Stimulated activated CD4-positive, alpha-beta T cell treated with anti-CD3 and anti-CD28 coated beads, Interleukin-15, amount 100 ng/mL, for 1 hour (primary cell): ENCODE measurements at places on chromosomes 5 and 9.

GRCh38 chr5:54063817-54064216, 246.6 kb downstream of the ARL15 start:
- no peak for DNase-seq

DNA sequence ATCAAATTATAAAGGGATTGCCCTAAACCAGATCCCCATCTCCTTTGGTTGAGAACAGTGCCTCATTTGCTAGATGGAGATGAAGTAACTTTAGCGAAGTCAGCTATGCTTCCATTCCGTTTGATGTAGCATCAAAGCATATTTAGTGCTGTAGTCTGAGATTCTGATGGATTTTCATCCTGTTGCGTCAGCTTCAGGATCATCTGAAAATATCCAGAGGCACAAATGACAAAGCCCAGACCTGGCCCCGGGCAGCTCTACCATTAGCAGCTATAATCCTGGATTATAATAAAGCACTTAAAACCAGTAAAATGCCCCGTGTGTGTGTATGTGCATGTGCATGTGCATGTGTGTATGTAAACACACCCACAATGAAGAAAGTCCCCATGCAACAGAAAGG, 44.7 kb downstream of the ERAP1 start:
- no peak for DNase-seq

GRCh38 chr5:173200356-173200755, 34.6 kb downstream of the NKX2-5 start:
- no peak for DNase-seq

DNA sequence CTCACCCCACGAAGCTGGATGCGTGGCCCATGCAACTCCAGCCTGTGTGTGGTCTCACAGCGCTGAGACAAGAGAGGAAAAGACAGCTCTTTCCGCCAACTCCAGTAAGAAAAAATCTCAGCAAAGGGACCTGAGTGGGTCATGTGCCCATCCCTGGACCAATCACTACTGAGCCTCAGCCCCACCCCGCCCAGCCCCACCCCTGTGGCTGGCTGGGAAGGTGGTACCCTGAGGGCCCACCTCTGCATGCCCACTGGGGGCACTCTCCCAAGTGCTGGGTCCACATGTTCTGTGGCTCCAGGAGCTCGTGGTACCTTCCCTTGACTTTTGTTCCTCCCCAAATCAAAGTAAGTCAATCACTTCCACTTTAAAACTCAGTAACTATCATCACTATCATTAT, 105.1 kb upstream of the SMIM23 start:
- DNase-seq = no peak

DNA sequence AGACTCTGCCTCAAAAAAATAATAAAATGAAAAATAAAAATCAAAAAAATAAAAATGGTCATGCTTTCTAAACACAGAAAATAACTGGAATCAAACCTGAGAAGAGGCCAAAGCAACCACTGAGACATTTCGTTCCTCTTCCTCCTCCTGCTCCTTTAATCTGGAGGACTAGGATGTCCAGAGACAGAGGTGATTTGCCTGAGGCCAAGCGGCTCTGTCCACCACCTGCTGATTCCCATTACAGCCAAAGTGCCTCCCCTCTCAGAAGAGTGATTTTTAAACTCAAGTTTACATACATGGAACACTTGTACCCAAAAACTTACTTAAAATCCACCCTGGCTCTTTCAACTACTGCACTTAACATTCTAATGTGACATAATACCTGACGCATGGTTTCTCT, 65.6 kb downstream of the TLE1 start:
- DNase-seq = no peak

DNA sequence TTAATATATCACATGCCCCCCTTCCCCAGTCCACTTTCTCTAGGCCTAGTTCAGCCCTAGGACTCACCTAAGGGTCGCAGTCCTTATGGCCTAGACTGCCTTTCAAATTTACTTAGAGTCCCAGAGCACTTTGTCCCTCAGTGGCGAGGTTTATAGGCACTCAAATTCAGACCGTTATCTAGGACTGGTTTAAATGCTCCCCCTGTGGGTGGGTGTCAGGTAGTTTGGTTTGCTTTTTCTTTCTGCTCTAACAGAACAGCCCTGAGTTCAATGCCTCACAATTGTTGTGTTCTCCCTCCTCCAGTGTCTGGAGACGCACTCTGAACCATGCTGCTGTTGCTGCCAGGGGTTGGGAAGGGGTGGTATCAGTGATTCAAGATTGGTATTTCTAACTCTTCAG, 317.1 kb downstream of the MAT2B start:
- DNase-seq = no peak

- no peak for DNase-seq
Observed at GRCh38 chr9:10366171-10366779, 246.5 kb downstream of the PTPRD start.

- DNase-seq = no peak
Observed at GRCh38 chr5:33309068-33309467, 131.7 kb upstream of the TARS1 start.

DNA sequence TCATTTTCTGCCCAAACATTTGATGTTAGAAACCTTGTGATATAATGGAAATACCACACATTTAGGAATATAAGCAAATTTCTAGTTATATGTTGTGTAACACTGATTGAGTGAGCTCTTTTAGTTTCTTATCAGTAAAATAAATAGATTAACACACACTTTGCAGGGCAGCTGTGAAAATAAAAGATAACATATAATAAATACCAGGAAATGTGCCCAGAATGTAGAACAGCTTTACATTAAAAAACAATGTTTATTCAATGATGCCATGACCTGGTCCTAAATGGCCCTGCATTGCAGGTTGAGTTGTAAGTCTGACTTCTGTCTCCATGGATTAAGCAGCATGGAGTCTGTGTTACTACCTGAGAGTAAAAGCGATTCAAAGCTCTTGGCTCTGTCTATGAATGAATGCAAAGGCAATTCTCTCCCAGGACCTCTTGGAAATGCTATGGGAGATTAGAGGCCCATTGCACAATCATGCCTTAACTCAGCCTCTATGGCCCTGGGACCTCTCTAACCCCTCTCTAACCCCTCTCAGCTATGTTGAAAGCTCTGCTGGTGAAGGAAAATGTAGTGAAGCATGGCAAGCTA, 296.0 kb upstream of the ACTBL2 start:
- DNase-seq = no peak

- DNase-seq = no peak
Observed at GRCh38 chr9:135306699-135307098, 172.9 kb upstream of the PPP1R26 start.

DNA sequence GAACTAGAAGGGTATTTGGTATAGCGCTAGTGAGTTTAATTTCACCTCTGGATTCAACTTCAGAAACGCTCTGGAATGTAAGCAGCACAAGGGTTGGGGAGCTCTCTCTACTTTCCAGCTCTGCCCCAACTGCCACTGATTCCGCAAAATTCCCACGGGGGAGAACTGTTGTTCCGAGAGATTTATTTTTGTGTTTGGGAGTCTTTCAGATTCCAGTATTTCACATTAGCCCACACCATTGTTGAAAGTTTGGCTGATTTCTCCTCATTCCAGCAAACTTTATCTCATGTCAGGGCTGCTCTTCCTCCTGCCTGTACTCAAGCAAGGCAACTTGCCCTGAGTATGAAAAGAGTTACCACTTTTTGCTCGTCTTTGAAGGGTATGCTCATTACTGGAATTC, 198.5 kb upstream of the EGFLAM start:
- DNase-seq = no peak

DNA sequence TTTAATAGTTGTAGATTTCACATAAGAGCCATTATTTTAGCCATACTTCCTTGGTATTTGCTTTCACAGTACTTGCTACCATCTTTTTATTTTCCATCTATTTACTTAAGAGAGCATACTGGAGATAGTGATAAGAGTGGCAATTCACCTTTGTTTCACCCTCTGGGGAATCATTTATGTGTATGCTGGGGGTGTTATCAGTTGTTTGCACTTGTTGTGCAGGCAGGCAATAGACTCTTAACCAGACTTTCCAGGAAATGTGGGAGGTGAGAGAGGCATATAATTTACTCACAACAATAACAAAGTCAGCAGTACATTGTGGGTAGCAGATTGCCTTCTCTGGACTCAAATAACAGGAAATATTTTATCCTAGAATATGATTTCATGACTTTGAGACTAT, 1018.3 kb downstream of the CDH12 start:
- no peak for DNase-seq

DNA sequence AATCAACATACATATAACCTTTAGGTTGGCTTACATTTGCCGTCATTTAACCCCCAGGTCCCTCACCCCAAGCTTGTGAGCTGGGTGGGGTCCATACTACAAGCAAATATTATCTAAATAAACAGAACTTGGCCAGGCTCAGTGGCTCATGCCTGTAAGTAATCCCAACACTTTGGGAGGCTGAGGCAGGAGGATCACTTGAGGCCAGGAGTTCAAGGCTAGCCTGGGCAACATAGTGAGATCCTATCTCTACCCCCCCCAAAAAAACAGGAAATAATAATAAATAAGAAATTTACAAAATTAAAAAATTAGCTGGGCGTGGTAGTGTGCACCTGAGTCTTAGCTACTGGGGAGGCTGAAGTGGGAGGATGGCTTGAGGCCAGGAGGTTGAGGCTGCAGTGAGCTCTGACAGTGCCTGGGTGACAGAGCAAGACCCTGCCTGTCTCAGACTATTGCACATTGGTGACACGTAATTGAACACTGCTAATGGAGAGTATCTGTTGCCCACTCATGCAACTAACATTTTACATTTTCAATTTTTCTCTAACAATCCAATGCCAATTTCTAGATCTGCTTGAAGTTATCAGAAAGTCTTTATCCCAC, 18.9 kb downstream of the FNBP1 start:
- no peak for DNase-seq

GRCh38 chr9:114908104-114908622, 22.2 kb downstream of the TNFSF8 start:
- DNase-seq = no peak

DNA sequence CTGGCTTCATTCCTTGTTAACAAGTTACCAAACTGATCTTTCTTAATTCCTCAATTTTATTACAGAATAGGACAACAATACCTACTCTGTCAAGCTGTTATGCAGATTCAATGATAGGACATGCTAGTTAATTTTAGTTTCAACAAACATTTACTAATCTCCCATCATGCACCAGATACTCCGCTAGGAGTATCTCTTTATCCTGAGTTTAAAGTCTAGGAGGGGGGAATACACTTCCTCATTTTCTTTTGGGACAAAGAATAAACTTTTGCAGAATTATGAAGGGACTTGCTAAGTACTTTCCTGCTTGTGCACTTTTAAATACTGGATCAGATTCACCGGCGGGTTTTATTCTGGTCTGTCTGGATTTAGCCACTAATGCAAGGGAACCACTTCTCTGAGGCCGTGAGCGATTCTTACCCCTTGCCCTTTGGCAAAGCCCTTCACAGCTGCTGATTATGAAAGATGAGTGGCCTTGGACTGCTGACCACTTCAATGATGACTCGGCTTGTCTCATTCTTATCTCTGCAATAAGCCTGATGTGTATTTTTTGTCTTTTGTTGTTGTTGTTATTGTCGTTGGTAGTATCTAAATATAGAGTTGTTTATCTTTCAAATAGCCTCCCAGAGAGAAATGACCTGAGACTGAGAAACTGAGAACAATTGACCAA, 73.9 kb downstream of the RMI1 start:
- no peak for DNase-seq

DNA sequence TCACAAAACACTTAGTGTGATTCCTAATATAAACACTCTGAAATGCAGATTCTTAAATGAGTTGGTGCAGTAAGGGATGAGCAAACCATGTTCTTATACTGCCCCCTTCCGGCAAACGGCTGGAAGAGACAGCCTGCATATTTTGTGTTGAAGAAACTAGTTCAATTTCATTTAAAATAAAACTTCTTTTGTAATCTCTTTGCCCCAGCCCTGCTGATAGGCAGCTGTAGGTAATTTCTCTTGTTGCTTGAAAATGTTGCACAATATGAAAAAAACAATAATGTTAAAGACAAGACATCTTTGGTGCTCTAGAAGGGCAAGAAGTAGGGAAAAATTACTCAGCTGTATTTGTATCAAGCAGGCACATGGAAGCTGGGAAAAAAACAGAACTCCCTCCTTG, 89.7 kb upstream of the CCNG1 start:
- no peak for DNase-seq

DNA sequence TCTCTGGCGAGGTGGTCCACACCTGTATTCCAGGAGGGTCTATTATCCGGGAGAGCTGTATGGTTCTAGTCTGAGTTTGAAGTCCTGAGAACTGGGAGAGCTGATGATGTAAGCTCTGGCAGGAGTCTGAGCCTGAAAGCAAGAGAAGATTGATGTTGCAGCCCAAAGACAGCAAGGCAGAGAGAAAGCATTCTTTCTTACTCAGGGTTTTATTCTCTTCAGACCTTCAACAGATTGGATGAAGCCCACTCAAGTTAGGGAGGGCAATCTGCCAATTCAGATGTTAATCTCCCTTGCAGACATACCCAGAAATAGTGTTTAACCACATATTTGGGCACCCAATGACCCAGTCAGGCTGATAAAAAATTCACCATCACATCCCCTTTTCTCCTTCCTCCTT, 159.1 kb downstream of the CCDC171 start:
- DNase-seq = no peak

GRCh38 chr5:154937186-154937717, 759 bp downstream of the GEMIN5 start:
- no peak for DNase-seq

- no peak for DNase-seq
Observed at GRCh38 chr5:18097817-18098216, 463.6 kb downstream of the TAF11L14 start.

DNA sequence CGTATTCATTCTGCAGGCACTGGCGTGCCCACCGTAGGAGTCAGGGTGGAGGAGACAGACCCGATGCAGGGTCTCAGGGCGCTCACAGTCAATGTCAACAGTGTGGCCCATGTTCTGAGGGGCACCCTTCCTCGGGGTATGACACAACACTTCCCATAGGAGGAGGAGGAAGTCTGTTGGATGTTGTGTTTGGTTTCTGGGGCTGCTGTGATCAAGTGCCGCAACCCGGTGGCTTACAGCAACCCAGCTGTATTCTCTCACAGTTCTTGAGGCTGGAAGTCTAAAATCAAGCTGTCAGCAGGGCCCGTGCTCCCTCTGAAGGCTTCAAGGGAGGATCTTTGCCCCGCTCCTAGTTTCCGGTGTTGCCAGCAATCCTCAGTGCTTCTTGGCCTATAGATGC, 5.6 kb upstream of the HNRNPAB start:
- DNase-seq = no peak

DNA sequence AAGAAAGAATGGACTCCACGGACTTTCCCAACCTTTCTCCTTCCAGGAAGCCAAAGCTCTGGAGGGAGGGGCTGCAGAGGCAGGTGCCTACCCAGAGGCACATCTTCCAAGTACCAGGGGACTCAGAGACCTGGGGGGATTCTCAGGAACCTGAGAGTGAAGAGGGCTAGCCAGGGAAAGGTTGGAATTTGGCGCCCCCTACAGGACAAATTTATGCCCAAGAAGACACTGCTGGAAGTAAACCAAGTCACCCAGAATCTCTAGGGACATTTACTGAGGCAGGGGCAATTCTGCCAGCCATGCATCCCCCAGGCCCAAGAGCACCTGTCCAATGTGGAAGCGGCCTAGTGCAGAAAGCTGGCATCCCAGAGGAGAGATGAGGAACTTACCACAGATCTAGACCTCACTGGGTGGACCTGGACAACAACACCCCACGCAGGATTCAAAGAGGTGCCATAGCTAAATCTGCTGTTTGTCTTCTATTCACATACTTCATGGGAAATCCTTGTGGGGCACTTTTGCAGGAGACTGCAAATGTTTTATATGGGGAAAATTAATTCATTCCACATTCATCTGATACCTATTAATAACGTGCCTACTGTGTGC, 25.9 kb upstream of the IDNK start:
- no peak for DNase-seq
